ENCODE measurements at places on chromosomes 11 and 22. TPM values are rescaled to one million over a fixed set of nuclear protein-coding genes. Genes with fewer than 3 reads are reported as not detected.

DNA sequence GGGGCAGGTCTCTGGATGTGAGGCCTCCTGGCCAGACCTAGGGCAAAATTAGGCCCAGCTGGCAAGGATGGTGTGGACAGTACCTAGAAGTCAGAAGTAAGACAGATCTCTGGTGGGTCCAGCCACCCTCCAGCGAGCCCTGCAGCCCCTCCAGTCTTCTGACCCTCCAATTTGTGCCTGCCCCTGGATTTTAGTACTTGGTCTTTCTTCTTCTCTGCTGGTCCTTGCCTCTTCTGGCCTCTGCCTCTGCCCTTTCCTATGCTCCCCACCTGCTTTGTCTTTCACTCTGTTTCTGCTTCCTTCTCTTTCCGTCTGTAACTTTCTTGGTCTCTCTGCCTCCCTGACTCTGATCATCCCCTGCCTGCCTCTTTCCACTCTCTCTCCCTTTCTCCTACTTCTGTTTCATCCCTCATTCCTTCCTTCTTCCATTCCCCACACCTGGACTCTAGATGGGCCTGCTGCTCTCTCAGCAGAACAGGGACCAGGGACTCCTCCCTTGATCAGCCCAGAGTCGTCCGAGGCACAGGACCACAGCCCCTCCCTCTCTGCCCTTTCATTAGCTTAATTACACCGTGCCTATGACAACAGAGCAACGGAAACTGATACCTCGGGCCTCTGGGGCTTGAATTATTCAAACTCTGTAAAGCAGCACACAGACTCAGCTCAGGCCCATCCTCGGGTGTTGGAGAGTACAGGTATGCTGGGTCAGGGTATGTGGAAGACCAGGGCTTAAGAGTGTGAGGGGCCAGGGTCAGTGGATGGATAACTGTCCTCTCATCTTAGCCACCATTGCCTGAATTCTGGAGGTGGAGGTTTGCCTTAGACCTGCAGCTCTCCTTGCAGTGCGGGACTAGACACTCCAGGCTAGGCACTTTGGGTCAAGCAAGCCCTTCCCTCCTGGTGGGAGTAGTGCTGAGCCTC, at the start of gene CHRNA10:
CHRNA10 (minus strand) TSS at position 51 of the 921 bp plus-strand sequence. CDS start 72 bp downstream, outside the sequence.
- H3K27me3 ChIP-seq, result no peaks in the 10 kb centered on the region
- no peak for DNase-seq
- H3K4me3 ChIP-seq, result no peak within 1 kb of the TSS
- H3K36me3 ChIP-seq, result peaks cover 59% of the 10 kb centered on the region

DNA sequence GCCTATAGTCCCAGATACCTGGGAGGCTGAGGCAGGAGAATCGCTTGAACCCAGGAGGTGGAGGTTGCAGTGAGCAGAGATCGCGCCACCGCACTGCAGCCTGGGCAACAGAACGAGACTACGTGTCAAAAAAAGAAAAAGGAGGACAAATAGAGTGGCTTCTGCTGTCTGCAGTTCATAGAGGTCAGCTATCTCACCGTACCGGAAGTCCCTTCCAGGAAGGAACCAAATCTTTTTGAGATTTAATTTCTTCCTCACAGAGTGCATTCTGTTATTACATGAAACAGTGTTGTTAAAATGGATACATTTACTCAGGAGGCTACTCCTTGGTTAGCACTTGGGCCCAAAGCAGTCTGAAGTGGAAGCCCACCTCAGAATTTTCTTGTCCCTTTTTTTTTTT, 33.4 kb downstream of the FAM118A start:
- DNase-seq, result no peak
- no peak overlapping the region for H3K27ac ChIP-seq
- peaks cover 18% of the 10 kb centered on the region for H3K36me3 ChIP-seq

DNA sequence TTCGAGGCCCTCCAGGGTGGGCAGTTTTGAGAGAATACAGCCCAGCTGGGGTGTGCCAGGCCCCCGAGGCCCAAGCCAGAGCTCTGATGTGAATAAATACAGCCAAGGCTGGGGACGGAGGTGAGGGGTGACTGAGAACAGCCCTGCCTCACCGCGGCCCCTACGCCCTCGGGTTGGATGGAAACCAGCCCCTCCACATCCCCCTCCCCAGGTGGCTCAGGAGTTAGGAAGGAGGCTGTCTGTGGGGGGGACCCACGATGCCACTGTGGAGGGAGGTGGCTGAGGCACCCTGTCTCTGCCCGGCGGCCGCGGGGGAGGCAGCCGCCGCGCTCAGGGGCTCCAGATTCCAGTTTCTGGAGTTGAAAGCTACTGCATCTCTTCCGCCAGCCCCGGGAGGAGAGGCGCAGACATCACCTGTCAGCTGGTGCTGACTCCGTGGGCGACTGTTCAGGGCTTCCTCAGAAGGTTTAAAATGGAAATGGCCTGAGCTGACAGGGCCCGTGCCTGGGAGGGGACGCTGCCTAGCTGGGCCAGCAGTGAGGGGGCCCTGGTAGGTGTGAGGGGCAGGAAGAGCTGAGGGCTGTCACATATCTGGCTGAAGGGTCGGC, 1.4 kb downstream of the FLRT1 start:
- H3K27ac ChIP-seq, result no peak overlapping the region
- no peak overlapping the region for H3K4me3 ChIP-seq
- DNase-seq, result no peak
- H3K27me3 ChIP-seq, result peaks cover 13% of the 10 kb centered on the region
- peaks cover 8% of the 10 kb centered on the region for H3K4me1 ChIP-seq

DNA sequence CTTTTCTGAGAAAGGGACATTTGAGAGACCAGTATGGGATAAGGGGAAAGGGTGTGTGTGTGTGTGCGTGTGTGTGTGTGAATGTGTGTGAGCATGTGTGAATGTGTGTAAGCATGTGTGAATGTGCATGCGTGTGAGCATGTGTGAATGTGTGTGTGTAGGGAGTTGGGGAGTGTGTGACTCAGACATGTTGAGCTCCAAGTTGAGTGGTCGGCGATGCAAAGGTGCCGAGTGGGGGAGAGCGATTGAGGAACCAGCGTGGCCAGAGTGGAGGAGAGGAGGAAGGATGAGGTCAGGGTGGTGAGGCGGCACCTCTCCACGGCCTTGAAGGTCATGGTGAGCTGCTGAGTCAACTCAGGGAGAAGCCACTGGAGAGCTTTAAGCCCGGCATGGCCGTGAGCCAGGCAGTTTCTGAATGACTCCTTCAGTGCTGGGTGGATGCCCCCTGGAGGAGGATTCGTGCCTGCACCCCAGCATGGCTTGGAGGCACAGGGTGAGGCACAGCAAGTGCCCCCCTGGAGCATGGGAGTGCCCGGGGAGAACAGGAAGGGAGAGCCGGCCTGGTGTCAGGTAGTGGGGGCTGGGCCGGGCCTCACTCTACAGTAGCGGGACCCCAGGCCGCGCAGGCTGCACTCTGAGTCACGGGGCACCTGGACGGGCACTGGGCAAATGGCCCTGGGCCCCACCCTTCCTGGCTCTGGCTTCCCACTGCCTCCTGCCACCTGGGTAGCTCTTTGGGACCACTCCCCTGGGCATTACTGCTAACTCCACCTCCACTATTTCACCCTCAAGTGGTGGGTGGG, 8.2 kb upstream of the CCDC88B start:
- H3K27ac ChIP-seq, result peak overlapping the region; percentile 53
- H3K4me3 ChIP-seq, result no peak overlapping the region
- DNase-seq, result peak; percentile 97
- H3K27me3 ChIP-seq, result no peaks in the 10 kb centered on the region
- peaks cover 16% of the 10 kb centered on the region for H3K4me1 ChIP-seq
- no peaks in the 10 kb centered on the region for H3K36me3 ChIP-seq

DNA sequence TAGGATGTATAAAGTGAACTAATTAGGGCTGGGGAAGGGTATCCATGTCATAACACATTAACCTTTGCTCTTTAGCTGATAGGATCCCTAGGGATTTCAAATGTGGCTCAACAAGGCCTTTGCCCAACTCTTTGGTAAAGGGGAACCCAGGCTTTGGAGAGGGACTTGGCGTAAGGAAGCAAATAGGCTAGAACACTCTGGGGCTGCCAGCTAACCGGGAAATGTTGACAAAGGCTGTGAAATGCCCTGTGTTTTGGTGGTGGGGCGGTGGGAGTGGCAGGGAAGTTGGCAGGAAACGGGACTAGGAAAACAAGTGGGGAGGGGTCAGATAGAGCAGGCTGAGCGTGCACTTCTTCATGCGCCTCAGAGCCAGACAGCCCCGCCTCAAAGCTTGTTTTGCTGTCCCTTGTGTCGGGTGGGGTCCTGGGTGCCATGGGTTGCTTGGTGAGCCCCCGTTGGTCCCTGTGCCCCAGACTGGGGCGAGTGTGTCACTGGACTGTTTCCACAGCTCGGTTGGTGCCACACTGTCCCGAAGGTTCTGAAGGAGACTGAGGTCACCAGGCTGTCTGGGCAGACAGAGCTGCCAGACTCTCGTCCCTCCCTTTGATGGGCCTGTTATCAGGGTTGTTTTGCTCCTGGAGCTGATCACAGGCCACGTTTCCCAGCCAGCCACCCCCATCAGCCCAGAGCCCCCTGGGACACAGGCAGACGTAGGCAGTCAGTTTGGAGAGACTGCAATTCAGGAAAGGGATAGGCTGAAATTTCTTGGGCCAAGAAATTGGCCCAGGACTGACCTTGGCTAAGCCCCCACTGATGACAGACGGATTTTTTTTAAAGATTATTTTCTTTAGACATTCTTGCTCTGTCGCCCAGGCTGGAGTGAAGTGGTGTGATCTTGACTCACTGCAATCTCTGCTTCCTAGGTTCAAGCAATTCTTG, 19.6 kb downstream of the KCTD21 start:
- peaks cover 58% of the 10 kb centered on the region for H3K4me1 ChIP-seq
- H3K27ac ChIP-seq, result peak overlapping the region; percentile 99
- H3K36me3 ChIP-seq, result no peaks in the 10 kb centered on the region
- H3K4me3 ChIP-seq, result no peak overlapping the region
- H3K27me3 ChIP-seq, result no peaks in the 10 kb centered on the region
- DNase-seq, result peak; percentile 89

- no peaks in the 10 kb centered on the region for H3K36me3 ChIP-seq
- no peak overlapping the region for H3K4me3 ChIP-seq
- H3K27ac ChIP-seq, result no peak overlapping the region
- H3K27me3 ChIP-seq, result no peaks in the 10 kb centered on the region
- DNase-seq, result peak; percentile 67
Measured at GRCh38 chr22:17057959-17058814, 26.6 kb upstream of the IL17RA start.

DNA sequence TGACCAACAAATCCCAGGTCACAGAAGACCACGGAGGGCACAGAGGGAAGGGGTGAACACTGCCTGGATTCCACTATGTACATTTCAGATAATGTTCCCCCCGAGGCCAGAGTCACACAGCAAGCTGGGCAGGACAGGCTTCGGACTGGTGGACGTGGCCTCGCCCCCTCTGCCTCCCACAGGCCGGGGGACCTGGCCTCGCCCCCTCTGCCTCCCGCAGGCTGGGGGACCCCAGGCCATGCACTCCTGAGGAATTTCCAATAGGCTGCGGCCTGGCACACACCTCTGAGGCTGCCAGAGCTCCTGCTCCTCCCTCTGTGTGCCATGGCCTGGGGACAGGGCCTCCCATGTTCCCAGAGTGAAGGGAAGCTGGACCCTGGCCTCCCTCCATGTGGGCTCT, 1352.8 kb downstream of the BRD1 start:
- no peaks in the 10 kb centered on the region for H3K27me3 ChIP-seq
- no peaks in the 10 kb centered on the region for H3K36me3 ChIP-seq
- no peak overlapping the region for H3K4me3 ChIP-seq
- DNase-seq, result no peak
- no peak overlapping the region for H3K27ac ChIP-seq

Gene OR6T1
- total RNA-seq, result not detected
